ENCODE measurements at places on chromosomes 11 and 22.

GRCh38 chr11:95886462-95886861 lies 37.4 kb downstream of the MTMR2 start:
- DNase-seq: no peak

DNA sequence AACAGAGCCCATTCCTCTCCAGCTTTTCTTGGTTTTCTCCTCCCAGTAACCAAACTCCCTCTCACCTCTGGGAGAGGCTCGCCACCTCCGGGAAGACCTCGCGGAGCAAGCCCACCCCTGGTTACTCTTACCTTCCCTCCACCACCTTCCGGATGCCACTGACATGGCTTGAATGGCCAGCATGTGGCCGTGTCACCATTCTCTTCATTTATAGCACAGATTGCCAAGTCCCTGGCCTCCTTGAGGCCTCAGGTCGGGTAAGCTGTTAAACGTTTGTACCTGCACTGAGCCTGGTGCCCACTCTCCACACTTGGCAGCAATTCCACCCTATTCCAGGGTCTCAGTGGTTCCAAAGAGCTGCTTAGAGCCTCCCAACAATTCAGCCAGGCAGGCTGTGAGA lies 8.0 kb upstream of the FXYD2 start:
- DNase-seq: peak; percentile 10

GRCh38 chr11:70675697-70676374 lies 277.5 kb downstream of the CTTN start:
- DNase-seq: no peak

DNA sequence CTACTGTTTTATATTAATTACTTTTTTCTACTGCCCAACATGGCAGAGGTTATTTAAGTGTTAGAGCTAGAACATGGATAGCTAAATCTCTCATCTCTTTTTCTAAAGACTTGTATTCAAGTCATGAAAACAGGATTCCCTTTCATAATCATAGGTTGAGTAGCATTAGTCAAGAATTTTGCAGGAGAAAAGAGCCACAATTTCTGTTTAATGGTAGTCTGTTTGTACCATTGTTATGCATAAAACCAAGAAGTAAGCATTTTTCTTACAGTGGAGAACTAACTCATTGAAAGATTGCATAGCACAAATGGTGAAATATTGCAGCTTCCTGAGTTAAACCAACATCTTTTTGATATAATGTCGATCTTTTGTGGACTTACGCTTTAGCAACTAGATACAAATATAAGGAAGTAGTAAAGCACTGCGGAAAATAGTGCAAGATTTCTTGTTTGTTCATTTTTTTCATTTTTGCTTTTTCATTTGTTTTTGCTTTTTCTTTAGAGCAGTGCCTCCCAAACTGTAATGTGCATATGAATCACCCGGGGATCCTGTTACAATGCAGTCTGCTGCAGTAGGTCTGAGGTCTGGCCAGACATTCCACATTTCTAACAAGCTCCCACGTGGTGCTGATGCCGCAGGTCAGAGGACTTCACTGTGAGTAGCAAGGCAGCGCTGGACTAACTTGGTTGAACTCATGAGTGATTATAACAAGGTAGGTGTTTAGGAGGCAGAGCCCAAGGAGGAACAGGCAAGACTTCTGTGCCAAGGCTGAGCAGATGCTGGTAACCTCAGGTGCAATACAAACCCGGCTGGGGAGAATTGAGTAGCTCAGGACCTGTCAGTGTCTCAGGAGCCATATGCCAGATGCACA lies 4.6 kb downstream of the ETS1 start:
- DNase-seq: no peak

DNA sequence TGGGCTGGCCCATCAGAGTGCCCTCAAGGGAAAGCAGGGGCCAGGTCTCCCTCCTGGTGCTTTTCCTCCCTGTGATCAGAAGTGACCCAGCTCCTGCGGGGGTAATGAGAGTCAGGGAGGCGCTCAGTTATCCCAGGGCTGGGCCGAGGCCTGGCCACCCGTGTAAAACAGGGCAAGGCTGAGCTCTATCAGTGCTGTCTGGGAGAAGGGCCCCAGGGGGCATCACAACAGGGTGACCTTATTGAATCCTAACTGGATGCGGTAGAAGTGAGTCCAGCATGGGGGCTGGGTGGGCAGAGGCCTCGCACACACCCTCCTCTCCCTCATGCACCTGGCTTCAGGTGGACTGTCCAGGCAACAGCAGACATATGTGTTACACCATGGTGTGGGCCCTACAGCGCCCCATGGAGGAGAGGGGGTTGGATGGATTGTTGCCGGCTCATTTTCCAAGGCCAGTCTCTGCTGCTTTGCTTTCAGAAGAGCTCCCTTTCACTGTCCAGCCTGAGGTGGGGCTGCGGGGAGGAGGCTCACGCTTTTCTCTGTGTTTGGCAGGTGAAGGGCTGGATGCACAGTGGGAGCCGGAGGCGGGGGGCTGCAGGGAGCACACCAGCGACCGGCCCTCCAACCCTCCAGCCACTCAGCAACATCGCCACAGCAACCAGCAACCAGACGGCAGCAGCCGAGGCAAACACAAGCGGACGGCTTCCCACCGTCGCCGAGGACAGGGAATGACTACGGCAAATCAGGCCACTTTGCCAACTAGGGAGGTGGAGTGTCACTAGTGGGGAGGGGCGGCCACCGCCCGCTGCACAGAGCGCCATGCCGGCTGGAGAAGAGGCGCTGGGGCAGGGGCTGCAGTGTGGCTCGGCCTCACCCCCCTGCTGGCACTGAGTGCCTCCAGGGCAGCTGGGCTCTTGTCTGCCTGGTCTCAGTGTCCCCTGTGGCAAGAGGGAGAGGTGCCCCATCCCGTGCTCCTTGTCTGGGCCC lies 24.7 kb downstream of the GNAZ start:
- no peak for DNase-seq

DNA sequence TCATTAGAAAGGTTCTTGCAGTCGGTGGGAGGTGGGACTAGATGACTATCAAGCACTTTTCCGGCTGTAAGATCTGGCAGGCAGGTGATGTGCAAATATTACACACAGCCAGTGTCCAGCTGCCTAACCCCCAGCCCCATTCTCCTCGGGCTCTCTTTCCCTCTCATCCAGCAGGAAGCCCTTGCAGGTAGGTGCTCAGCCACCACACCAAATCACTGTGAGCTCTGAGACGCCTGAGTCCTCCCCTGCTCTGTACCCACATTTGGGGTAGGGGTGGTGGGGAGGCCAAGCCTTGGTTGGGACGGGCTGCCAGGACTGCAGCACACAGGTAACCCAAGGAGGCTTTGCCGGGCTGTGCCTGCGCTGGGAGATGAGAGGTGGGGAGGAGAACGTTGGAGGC lies 601 bp downstream of the ART5 start:
- DNase-seq: no peak

- DNase-seq: peak; percentile 78
Measured at GRCh38 chr11:125464666-125465065, 31.4 kb downstream of the FEZ1 start.

GRCh38 chr22:40204321-40205116 lies 26.8 kb downstream of the TNRC6B start:
- DNase-seq: no peak

DNA sequence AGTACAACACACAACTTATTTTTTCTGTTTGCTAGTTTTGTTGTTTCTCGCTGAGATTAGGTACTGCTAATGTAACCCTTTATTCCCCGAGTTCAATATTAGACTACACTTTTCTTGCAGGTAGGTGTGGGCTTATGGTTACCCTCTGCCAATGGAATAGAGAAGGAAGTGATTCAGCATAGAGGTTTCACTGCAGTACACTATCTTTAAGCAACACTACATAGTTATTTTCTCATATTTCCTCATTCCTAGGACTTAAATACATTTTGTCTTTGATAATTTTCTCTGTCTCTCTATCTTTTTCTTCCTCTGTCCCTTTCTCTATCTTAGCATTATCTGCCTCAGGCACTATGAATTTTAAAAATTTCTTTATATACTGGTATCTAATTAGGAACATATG lies 791.0 kb downstream of the FAM181B start:
- DNase-seq: no peak

- DNase-seq: no peak
Measured at GRCh38 chr22:48627203-48627602, 1200.5 kb downstream of the BRD1 start.

DNA sequence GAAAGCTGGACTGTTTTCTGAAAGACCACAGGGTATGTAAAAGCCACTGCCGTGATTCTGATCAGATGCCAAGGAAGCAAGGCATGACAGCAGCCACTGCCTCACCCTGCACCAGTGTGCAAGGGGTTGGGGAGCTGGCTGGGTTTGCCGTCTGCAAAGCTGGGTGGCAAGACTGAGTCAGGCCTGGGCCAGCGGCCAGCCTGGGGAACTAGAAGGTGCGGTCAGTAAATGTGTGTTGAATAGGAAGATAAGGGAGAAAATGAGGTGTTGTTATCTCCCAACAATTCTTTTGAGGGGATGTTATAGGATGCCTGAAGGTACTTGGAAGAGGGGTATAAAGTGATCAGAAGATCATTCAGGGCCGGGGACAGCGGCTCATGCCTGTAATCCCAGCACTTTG lies 8.0 kb downstream of the VSTM5 start:
- no peak for DNase-seq

DNA sequence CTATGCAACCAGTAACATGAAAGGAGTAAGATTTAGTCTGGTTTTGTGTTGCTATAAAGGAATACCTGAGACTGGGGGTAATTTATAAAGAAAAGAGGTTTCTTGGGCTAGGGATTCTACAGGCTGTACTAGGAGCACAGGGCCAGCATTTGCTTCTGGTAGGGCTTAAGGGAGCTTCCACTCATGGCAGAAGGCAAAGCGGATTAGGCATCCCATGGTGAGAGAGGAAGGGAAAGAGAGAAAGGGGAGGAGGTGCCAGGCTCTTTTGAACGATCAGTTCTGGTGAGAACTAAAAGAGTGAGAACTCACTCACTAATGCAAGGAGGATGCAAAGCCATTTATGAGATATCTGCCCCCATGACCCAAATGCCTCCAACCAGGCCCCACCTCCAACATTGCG lies 283.2 kb downstream of the OPCML start:
- DNase-seq: no peak

- DNase-seq: no peak
Measured at GRCh38 chr22:49072996-49073645, 754.6 kb downstream of the BRD1 start.

- DNase-seq: no peak
Measured at GRCh38 chr22:38770257-38770949, 14.6 kb upstream of the SUN2 start.

DNA sequence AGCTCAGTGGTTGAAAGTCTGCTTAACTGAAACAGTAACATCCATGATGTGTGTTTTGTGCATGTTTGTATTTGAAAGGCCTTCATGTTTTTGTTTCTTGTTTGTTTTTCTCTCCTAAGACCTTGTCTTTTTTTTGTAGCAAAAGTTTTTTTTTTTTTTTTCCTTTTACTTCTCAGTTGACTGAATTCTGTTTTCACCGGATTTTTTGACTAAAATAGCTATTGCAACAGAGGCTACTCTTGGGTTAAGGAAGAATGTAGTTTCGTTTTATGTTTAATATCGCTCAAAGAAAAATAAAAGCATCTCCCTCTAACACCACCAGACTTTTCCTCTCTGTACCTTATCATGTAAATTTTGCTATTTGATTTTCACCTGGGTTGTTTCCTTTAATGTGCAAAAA lies 15.1 kb downstream of the APOL6 start:
- no peak for DNase-seq

DNA sequence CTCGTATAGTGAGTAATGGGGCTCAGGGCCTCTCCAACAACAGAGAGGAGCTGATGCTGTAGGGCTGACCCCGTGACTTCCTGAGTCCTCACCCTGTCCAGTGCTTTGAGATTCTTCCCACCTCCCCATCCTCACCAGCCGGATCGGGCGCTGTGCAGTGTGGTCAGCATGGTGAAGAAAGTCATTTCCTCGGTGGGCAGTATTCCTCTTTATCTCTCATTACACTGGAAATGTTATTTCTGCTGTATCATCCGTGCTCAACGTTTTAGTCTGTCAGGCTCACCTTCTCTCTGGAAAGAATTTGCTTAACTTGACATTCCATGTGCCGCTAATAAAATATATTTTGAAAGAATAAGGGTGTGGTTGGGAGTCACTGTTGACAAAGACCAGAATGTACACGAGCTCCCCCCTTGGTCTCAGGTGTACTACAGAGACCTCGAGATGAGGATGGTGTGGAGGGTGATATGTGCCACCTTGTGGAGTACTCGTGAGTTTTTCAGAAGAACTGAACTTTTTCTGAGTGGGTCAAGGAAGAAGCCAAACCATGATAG lies 25.7 kb upstream of the SCGB1A1 start:
- DNase-seq: no peak

GRCh38 chr22:20241579-20242392 lies 26.3 kb downstream of the RTN4R start:
- DNase-seq: peak; percentile 65

DNA sequence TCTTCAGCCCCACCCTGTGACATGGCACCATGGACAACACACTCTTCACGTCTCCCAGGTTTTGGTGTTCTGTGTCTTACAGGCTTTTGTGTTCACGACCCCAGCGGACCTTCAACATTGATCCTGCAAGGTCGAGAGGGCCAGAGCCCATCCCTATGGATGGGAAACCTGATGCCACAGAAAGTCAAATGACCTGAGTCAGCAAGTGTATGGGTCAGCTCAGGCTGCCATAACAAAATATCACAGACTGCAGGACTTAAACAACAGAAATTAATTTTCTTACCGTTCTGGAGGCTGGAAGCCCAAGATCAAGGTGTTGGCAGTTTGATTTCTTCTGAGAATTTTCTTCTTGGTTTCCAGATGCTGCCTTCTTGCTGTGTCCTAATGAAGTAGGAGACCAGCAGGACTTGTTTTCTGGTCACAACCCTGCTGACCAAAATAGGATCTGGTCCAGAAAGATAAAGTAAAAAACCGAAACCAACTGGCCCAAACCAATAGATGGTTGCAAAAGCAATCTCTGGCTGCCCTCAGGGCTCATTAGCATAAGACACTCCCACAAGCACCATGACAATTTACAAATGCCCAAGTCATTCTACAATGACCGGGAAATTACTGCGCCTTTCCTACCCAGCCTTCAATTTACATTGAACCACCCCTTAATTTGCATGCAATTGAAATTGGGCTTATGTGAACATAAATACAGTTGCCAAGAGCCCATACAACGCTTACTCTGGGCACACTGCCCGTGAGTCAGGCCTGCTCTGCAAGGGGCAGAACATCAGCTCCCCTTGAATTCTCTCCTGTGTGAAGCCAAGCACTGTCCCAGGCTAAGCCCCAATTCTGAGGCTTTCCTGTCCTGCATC lies 113.9 kb downstream of the RPS6KA4 start:
- DNase-seq: no peak

DNA sequence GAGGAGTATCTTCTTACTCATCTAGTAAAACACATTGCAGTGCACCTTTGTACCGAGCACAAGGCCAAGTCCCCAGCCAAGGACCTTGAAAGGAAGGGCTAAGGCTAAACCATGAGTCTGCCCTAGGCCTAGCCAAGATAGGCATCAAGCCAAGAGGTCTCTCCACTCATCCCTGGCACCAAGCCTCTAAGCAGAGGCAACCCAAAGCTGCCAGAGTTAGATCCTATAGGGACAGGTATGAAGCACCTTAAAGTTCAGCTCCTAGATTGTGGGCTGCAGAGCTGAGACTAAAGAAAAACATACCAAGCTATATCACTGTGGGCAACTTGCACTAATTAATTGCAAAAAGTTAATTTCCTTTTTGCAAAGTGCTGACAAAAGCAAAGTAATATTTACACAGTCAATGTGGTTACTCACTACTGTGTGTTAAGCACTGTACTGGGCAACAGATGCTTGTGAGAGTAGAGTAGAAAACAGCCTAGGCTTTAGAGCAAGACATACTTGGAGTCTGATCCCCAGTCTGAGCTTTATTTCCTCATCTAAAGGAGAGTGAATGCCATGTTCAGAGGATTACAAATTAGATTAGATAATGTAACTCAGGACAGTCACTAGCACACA lies 7.2 kb downstream of the COA4 start:
- DNase-seq: no peak

- no peak for DNase-seq
Measured at GRCh38 chr11:7583248-7583647, 69.4 kb downstream of the PPFIBP2 start.
